Gastrocnemius medialis (tissue), 4 donors: ENCODE measurements at places on chromosomes 6 and 20. TPM values are rescaled to one million over a fixed set of nuclear protein-coding genes. Genes with fewer than 3 reads are reported as not detected.

Gene MAS1
- not detected for total RNA-seq

Gene ATXN1
- 31.5 TPM for total RNA-seq

- H3K27ac ChIP-seq, result no peak overlapping the region
- no peaks in the 10 kb centered on the region for H3K36me3 ChIP-seq
- no peaks in the 10 kb centered on the region for H3K4me1 ChIP-seq
- no peak for DNase-seq
- no peak overlapping the region for H3K4me3 ChIP-seq
- H3K27me3 ChIP-seq, result no peaks in the 10 kb centered on the region
Observed at GRCh38 chr6:82833481-82833880, 232.2 kb downstream of the UBE3D start.

DNA sequence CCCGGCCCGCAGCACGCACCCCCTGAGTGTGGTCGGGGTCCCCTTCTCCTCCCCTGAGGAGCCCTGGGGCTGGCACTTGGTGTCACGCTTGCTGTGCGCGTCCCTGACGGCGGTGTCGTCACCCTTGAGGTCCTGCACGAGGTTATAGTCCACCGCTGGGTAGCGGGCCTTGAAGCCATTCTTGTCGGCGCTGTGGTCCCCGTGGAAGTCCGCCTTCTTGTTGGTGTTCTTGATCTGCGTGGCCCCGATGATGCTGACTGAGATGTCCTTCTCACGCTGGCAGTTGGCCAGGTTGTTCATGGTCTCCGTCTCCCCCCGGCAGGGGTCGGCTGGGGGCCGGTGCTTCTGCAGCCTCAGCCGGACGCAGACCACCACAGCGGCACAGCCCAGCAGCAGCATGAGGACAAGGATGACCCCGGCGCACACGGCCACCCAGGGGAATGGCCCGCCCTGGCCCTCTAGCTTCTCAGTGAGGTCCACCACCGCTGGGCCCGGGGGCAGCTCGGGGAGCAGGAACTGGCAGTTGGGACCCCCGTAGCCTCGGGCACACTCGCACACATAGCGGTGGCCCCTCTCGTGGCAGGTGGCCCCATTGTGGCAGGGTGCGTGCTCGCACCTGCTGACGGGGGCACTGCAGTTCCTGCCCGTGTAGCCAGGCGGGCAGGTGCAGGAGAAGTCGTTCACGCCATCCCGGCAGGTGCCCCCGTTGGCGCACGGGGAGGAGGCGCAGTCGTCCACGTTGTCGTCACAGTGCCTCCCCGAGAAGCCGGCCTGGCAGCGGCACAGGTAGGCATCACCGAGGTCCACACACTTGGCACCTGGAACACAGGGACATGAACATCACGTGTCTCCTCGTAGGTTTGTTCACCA lies 7.4 kb downstream of the DLL1 start:
- no peaks in the 10 kb centered on the region for H3K36me3 ChIP-seq
- H3K27me3 ChIP-seq, result no peaks in the 10 kb centered on the region
- peaks cover 14% of the 10 kb centered on the region for H3K4me1 ChIP-seq
- no peak overlapping the region for H3K27ac ChIP-seq

DNA sequence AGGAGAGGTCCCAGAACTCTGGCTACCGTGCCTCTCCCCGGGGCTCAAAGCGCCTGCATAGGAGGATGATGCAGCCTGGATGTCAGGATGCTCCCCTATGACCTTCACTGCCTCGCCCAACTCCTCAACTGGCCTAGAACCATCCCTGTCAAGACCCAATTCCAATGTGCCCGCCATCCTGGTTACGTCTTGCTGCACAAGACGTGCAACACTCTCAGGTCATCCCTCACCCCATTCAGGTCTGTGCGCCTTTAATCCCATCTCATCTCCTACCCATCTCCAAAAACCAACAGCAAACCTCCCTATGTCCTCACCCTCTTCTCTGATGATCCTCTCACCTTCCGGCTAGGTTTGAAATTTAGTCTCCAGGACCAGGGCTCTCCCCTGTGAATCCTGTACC lies 3.5 kb downstream of the SFT2D1 start:
- no peaks in the 10 kb centered on the region for H3K36me3 ChIP-seq
- DNase-seq, result no peak
- no peak overlapping the region for H3K4me3 ChIP-seq
- no peak overlapping the region for H3K27ac ChIP-seq
- H3K27me3 ChIP-seq, result no peaks in the 10 kb centered on the region
